HS-5 (cell line): ENCODE measurements at places on chromosomes 2 and 18.

- no peak for DNase-seq
These were observed 72.2 kb downstream of the PLB1 start for GRCh38 chr2:28568036-28568435.

- no peak for DNase-seq
These were observed 516.3 kb upstream of the FSIP2 start for GRCh38 chr2:185222311-185222710.

DNA sequence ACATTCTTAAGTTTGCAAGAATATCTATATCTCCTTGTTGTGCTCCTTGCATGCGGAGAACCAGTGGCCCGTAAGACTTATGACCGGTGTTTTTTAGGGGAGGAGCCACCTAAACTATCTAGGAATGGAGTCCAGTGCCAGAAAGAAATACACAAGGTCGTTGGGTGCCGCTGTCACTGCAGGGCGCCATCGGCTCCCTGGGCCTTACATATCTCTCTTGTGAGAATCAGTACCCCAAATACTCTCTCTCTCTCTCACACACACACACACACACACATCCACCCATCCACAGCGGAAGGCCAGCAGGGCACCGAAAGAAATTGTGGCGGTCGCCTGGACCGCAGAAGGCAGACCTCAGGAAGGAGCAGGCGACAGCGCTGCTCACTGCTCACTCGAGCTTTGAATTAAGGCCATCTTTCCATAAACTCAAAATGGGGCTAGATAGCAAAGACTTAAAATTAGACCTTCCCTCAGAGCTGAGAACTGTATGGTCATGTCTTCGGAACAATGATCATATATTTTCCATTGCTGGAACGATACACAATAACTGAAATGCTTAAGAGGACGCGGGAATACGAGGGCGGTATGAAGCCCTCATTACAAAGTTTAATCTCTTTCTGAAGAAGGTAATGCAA is 10.4 kb downstream of the NR4A2 start:
- DNase-seq, result no peak

DNA sequence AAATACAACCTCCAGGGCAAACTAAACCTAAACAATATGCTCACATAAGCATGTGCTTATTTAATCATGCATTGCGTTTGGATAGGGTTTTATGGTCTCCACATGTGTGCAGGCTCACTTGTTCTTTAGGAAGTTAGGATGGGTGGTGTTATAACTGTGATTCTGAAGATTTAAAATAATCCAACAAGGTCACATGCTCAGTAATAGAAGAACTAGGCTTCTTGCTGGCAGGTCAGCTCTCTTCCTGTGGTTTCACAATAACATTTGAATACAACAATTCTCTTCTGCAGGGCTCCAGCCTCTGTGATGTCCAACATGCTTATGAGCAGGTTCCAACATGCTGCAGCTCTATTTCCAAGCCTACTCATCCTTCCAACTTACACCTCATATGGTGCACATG is 84.0 kb downstream of the MYL12B start:
- no peak for DNase-seq

GRCh38 chr2:75356865-75357264 is 157.5 kb upstream of the TACR1 start:
- no peak for DNase-seq

DNA sequence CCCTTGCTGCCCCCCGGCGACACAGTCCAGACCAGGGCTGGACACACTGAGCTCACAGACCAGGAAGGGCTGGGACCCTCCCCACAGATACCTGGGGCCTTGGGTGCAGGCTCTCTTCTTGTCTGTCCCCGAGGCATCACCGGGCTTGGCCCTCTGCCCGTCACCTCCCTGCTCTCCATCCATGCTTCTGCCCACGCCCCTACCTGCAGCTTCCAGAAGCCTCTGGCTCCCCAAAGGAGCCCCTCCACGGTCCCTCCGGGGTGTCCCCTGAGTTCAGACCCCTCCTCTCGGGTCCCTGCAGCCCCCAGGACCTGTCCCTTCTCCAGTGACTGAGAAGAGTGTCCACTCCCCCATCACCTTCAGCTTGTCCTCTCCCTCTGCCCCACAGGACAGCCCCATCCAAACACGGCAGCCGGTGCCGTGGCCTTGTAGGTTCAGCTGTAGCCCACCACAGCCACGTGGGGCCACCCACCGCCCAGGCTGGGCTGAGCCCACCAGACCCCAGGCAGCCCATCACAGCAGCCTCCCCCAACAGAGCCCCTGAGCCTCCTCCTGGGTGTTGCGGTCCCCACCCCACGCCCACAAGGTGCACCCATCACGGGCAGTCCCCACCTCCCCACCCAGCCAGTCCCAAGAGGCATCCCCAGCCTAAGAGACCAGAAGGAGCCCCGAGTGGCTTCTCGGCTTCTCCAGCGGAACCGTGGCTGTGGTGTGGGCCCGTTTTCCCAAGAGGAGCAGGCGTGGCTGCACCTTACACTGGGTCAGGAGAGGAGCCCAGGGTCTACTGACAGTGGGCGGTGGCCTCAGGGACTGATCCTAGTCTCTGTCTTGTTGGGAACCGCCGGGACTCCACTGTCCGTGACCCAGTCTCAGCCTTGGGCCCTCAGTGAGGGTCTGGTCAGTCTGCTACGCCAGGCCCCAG is 53.1 kb downstream of the RAMP1 start:
- no peak for DNase-seq

- DNase-seq, result no peak
These were observed 50.0 kb downstream of the CPO start for GRCh38 chr2:206989311-206989710.

- no peak for DNase-seq
These were observed 61.9 kb upstream of the SH3RF3 start for GRCh38 chr2:109066917-109067597.
